GM20000 (cell line): ENCODE measurements at places on chromosomes 12 and 14.

DNA sequence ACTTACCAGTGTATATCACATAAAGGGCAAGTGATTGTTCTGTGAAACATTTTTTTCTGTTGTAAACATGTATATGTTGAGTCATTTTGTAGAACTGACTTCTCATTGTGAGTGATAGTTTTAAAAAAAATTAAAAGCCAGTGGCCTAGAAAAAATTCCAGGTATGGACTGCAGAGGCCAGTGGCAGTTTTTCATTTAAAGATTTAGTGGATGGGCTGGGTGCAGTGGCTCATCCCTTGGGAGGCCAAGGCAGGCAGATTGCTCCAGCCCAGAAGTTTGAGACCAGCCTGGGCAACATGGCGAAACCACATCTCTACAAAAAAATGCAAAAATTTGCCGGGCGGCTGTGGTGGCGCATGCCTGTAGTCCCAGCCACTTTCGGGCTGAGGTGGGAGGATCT is 84.7 kb upstream of the MDM1 start:
- DNase-seq = no peak

DNA sequence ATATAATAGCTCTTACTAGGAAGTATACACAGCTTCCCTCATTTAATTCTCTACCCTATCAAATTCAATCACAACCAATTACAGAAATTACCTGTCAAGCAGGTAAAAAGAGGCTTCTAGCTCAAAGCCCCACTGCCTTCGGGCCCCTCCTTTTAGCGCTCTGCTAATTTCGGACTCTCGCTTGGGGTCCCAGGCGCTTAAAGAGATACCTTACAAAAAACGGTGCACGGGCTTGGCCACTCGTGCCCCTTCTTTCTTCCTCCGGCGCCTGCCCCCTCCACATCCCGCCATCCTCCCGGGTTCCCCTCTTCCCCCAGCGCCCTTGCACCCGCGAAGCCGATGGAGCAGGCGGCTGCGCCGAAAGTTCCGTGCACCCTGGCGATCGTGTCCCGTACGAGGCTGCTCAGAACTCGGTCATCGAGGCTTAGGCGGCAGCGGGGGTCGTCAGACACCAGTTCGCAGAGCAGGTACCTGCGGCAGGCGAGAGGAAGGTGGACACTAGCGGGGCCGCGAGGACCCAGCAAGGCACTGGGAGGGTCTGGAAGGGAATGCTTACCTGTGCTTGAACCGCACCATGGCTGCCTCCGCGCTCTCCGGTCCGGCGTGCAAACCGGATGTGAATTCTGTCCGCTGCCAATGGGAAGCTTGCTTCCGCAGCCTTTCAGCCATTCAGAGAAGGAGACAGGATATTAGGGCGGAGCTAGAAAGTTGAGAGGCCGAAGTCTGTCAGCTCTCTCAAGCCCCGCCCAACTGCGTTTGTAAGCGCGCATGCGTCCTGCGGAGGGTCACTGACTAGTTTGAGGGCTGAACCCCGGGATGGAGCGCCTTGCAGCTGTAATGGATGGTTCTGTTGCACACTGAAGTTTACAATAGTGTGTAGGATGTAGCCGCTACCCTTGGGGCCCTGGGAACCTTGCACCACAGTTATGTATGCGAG is at the start of gene POP5:
TSS of gene POP5 (minus strand) at position 616 of the 937 bp plus-strand sequence. CDS start at position 576, 40 bp downstream.
- peak; percentile 94 for DNase-seq

DNA sequence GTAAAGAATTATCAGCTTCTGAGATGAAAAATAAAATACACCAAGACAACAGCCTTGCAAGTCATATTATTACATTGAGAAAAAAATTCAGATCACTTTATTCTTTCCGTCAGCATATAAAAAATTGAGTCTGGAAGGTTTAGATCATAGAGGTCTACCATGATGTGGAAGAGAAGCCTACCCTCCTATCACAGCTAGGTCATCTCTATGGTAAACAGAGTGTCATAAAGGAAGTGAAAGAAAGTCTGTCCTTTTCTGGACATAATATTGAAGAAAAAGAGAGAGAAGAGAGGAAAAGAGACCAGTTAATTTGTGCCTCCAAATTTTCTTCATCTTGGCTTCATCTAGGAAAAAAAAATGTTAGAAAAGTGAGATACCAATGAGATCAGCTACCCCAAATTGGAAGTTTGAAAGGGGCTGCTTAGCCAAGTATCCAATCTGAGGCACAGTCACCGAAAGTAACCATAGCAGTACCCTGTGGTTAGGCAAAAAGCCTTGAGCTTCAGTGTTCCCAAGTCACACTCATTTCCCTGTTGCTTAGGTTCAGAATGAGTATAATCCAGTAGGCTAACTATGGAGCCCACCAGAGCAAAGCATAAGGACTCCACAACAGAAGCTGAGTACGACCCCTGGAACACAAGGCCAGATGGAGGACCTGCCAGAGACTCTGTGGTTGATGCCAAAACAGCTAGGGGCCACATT is 38.1 kb downstream of the DUSP6 start:
- no peak for DNase-seq

- DNase-seq = no peak
Measured at GRCh38 chr12:89348894-89349699, 3.2 kb downstream of the DUSP6 start.

- no peak for DNase-seq
Measured at GRCh38 chr12:109069307-109070271, 17.2 kb downstream of the USP30 start.

GRCh38 chr12:130677957-130678558 is 38.0 kb downstream of the RIMBP2 start:
- no peak for DNase-seq

- DNase-seq = peak; percentile 84
Measured at GRCh38 chr12:55738123-55739024, 4.5 kb upstream of the GDF11 start.

DNA sequence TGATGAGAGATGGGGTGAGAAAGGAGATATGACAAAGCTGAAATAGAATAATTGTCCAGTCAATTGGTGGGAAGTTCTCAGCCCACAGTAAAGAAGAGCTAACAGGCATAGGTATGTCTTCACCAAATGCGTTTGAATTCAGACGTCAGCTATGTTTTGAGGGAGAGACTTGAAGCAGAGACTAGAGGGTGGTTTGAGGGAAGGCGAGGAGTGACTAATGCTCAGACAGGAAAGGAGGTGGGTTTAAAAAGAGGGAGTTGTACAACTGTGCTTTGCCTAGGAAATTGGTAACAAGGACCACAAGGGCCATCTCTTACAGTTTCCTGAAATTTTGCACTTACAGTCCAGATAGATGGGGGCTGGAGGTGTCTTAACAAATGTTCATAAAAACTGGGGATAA is 6.4 kb downstream of the JKAMP start:
- no peak for DNase-seq

- no peak for DNase-seq
Measured at GRCh38 chr12:3133405-3133783, 56.2 kb downstream of the TSPAN9 start.

DNA sequence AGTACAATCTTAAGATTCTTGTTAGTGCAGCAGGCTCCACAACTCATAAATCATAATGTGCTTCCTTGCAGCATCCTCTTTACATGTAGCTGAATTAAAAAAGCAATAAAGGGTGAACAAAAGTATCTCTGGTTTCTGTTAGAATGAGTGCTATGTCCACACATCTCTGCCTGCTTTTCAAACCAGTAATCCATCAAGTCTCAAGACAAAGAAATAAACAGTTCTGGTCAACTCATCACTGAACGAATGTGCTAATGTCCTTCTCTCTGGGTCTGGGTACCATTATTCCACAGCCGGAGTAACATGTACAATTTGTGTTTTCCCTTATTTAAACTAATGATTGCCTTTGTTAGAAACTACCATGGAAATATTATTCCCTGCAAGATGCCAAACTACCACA is 273.0 kb upstream of the USP15 start:
- no peak for DNase-seq

DNA sequence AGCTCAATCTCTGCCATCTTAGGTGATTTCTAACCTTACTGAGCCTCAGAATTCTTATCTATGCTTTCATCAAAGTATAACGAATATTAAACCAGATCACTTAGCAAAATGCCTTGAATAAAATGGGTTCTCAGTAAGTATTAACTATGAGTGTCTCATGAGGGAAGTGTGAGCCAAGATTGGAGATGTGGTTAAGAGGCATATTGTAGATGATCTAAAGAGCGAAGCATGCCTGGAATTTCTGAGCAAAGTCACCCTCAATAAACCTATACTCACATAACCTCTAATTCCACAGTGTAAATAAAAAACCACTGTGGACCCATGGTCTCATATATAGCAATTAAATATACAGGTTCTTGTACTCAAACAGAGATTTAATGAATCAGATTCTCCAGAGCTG is 193.1 kb upstream of the FSCB start:
- no peak for DNase-seq

GRCh38 chr14:25570483-25570882 is 520.5 kb upstream of the STXBP6 start:
- DNase-seq = no peak

DNA sequence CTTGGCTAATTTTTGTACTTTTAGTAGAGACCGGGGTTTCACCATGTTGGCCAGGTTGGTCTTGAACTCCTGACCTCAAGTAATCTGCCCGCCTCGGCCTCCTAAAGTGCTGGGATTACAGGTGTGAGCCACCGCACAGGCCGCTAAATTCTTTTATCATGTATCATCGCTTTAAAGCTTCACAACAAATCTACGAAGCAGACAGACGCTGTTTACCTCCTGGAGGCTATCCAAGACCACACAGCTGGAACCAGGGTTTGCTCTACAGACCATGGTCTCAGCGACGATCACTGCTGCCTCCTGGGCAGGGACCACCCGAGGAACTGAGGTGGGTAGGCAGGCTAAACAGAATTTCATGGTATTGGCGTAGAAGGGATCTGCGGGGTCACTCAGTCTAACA is 27.2 kb downstream of the KRT80 start:
- no peak for DNase-seq

- no peak for DNase-seq
Measured at GRCh38 chr12:108090107-108090899, 38.8 kb upstream of the WSCD2 start.

GRCh38 chr12:45122768-45123380 is 72.0 kb upstream of the DBX2 start:
- no peak for DNase-seq

DNA sequence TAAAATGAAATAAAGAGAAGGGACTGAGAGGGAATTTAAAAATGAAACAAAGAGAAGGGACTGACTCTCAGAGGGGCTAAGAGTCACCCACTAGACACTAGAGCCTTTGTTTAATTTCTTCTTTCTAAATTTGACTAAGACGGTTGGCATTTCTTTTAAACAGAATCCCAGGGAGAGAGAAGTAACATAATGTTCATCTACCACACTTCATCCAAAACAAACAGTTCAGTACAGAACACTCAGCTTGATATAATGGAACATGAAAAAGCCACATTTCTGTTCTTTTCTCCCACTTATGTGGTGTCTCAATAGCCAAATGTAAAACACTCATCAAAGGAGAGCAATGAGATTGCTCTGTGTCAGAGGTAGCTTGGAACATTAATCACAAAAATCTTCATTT is 10.1 kb upstream of the NT5DC3 start:
- no peak for DNase-seq

- no peak for DNase-seq
Measured at GRCh38 chr12:75389706-75390105, 1.2 kb upstream of the GLIPR1L2 start.

- DNase-seq = no peak
Measured at GRCh38 chr14:84969501-84969900, 560.4 kb upstream of the FLRT2 start.

DNA sequence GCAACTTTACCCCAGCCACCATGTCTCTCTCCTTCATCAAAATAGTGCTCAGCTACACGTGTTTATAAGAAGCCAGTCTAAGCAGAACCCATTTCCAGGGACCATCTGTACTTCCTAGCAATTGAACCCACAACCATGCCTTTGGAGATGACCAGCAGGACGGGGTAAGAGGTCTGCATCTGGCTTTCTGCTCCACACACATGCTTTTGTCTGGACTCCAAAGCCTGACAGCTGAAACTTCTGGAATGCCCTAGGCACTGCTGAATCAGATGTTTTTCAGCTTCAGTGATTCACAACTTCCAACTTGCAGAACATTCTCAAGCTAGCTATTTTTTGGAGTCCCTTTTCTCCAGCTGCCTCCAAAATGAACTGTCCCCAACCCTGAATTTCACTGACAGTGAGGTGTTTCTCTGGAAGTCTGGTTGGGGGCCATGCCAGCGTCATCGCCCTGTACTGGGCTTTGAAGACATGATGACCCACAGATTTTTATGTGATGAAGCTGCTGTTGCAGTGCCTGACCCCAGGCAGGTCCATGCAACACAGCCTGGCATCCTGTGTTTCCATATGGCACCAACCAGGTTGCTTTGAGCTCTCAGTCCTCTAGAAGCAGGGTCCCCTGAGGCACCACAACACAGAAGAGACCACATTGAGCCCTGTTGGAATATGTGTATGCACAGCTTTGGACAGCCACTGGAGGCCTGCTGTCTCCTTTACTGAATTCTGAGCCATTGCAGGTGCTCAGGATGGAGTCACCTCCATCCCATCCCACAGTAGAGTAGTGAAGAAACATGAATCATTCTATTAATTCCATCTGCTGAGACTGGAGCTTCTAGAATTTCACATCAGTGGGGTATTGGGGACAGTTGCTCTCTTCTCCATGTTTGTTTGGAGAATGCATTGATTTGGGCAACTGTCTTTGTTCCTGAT is 80.2 kb downstream of the NUAK1 start:
- no peak for DNase-seq

DNA sequence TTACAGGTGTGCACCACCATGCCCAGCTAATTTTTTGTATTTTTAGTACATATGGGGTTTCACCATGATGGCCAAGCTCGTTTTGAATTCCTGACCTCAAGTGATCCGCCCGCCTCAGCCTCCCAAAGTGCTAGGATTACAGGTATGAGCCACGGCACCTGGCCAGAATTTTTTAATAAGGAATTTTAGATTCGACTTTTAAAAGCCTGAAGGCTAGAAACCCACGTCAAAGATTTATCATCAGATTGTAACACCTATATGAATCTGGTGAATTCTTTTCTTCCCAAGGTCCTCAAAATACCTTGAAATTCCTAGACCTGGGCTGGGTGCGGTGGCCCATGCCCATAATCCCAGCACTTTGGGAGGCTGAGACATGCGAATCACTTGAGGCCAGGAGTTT is 18.7 kb upstream of the MMP19 start:
- no peak for DNase-seq

GRCh38 chr14:74610866-74611649 is 979 bp downstream of the LTBP2 start:
- DNase-seq = no peak

DNA sequence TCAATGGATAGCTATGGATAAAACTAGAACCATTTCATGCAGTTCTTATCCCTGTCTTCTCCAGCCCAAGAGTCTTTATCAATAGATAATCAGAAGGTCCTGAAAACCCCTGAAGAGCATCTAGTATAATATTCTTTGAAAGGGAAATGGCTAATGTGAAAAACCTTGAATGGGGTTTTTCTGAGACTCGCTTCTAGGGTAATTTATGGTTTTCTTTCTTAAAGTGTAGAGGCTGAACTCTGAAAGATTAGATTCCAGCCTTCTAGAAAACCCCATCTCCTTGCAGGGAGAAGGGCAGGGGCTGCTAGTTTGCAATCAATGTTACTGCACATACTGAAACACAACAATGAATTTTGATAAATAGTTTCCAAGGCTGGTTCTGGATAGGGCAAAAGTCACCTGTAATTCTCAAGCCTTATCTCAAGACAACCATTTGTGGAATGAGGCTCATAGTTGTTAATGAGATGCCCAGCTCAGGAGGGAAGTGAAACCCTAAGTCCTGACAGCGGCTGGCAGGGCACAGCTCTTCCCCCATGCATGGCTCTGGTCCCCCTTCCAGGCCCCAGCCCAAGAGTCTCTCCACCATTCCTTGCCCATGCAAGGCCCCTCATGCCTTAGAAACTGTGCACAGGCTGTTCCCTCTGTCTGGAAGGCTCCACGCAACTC is 33.7 kb upstream of the PYGL start:
- no peak for DNase-seq
